Right renal pelvis (tissue), 4 donors: ENCODE measurements at places on chromosomes 2 and 18. TPM values are rescaled to one million over a fixed set of nuclear protein-coding genes. Genes with fewer than 3 reads are reported as not detected.

- DNase-seq = no peak
Observed at GRCh38 chr2:135096665-135097446, 44.8 kb downstream of the RAB3GAP1 start.

- no peak for DNase-seq
Observed at GRCh38 chr2:72925328-72925943, 8.1 kb downstream of the EMX1 start.

- no peak for DNase-seq
Observed at GRCh38 chr18:39230086-39230803, 1664.6 kb upstream of the CELF4 start.

- no peak for DNase-seq
Observed at GRCh38 chr2:237704501-237705434, 77.4 kb downstream of the LRRFIP1 start.

DNA sequence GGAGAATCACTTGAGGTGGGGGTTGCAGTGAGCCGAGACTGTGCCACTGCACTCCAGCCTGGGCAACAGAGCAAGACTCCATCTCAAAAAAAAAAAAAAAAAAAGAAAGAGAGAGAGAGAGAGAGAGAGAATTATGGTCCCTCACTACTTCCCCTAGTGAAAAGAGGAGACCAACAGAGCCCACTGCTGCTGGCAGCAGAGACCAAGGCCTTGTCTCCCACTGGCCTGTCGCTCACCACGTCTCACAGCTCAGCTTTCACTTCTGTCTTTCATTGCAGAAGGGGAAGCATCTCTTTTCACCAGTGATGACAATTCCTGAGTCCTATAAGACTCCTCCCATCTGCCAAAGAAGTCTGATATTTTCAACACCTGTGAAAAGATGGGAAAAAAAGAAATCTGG lies 81.3 kb downstream of the CLHC1 start:
- no peak for DNase-seq

DNA sequence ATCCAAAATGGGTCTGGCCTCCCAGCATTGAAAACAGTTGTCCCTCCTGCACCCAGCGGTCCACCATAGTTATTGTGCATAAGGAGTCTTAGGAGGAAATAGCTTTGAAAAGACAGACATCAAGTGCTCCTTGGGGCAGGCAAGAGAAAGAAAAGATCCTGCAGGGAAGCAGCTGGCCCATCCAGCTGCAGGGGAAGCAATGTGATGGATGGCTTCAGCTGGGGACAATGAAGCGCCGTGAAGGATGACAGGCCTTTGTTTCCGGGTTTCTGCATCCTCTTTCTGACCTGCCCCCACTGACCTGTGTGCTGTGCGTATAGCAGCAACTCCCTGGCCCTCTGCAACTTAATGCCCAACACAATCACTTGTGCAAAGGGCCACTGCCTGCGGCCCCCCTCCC lies 142.9 kb upstream of the NCKAP5 start:
- no peak for DNase-seq

DNAJB2 gene
- 73.3 TPM for polyA plus RNA-seq

CHRND gene
- polyA plus RNA-seq = 0.38 TPM

EFR3B gene
- polyA plus RNA-seq = 5.9 TPM

MAP3K2 gene
- 27.7 TPM for polyA plus RNA-seq

ITGAV gene
- polyA plus RNA-seq = 76.4 TPM
